ENCODE measurements at places on chromosomes 5 and 9.
A peak's percentile ranks its signal among the peaks of the same experiment; 100 is the strongest.

DNA sequence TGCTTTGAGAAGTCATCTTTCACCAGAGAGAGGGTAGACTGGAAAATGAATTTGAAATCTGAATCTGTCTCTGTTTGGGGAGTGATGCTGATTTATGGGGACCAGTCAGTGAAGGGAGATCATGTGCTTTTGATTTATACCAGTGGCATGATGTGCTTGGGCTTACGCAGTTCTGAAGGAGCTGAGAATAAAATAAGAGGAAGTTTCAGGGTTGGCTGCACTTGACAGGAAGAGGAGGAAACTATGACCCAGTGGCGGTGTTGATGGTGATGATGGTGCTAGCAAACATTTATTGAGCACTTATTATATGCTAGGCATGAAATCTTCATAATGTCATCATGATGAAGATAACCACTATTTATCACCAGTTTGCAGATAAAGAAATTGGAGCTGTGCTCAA is 136.4 kb upstream of the GLRA1 start:
- no peak for DNase-seq

- DNase-seq: no peak
Observed at GRCh38 chr9:109972026-109972882, 192.3 kb downstream of the PALM2AKAP2 start.

- DNase-seq: no peak
Observed at GRCh38 chr9:37974506-37975173, 70.7 kb upstream of the SLC25A51 start.

- no peak for DNase-seq
Observed at GRCh38 chr9:110332766-110333165, 4.9 kb downstream of the TXNDC8 start.

DNA sequence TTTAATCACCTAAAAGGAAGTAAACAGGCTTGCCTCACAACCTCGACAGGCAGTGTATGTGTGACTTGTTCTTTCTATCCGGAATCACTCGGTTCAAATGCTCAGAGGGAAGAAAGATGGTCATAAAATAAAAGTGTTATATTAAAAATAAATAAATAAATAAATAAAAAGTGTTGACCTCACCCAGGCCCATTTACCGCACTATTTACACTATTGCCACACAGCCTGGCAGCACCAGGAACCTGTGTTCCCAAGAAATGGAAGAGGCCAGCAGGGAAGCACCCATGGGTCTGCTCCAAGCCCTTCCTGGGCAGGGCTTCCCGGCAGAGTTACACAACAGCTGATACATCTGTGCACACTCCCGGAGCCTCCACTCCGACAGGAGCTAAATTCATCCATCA is 127.9 kb downstream of the EFNA5 start:
- DNase-seq: peak; percentile 29

- no peak for DNase-seq
Observed at GRCh38 chr5:22835686-22836085, 17.5 kb downstream of the CDH12 start.

- DNase-seq: no peak
Observed at GRCh38 chr5:125005266-125005665, 258.8 kb upstream of the ZNF608 start.

DNA sequence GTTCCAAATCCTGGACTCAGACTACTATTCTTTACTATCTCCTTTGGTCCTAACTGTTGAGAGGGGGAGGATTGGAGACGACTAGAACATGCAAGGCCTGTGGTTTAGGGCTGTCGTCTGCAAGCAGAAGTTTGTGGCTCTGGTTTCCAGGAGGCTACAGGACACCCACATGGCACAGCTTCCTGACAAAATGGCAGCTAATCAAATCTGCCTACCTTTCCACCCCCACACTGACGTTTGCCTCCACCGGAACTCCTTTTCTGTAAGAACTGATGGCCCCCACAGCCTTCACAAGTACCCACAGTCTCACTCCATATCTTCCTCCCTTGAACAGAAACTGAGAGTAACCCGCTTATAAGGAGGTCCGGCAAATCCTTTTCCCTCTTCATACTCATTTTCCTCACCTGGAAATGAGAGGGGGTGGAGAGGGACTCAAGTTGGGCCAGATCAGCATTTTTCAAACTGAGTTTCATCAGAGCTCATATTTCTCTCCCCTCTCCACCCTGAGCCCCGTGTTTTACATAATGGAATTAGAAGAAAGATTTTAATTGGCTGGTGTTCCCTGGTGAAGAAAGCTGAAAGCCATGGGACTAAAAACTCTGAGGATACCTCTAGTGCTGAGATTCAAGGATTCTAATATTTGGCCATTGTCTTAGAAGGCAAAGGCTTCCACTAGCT is 5.2 kb downstream of the SLC31A2 start:
- no peak for DNase-seq

GRCh38 chr5:132114150-132115121 is 40.8 kb downstream of the CSF2 start:
- DNase-seq: no peak

GRCh38 chr9:104269996-104270963 is 176.2 kb downstream of the SMC2 start:
- no peak for DNase-seq

GRCh38 chr9:97376902-97377301 is 35.0 kb upstream of the TDRD7 start:
- DNase-seq: no peak

- no peak for DNase-seq
Observed at GRCh38 chr5:17436350-17436749, 61.7 kb upstream of the TAF11L2 start.

GRCh38 chr9:123282362-123283047 is 14.1 kb upstream of the STRBP start:
- no peak for DNase-seq

DNA sequence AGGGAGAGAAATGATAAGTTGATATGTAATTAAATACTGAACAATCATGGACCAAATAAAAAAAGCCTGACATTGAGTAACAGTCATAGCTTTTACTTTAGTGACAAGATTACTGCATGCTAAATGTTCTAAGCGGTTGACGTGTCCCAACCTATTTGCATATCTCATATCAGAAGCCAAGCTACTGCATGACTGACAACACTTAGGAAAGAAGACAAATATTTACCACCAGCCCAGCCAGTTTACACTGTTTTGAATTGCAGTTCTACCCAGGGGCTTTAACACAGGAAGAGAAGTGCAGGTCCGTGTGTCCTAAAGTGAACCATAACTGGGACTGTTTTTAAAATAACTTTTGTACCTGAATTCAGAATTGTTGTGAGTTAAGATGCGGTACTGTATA is 219.9 kb downstream of the PRDM9 start:
- no peak for DNase-seq

- no peak for DNase-seq
Observed at GRCh38 chr9:135908093-135908753, 877 bp upstream of the CAMSAP1 start.

GRCh38 chr9:115845648-115846312 is 307.8 kb upstream of the PAPPA start:
- no peak for DNase-seq

GRCh38 chr9:133981958-133982681 is 10.0 kb downstream of the VAV2 start:
- DNase-seq: no peak

All from HTR-8/SVneo (cell line).